ENCODE measurements at places on chromosomes 4 and X.

DNA sequence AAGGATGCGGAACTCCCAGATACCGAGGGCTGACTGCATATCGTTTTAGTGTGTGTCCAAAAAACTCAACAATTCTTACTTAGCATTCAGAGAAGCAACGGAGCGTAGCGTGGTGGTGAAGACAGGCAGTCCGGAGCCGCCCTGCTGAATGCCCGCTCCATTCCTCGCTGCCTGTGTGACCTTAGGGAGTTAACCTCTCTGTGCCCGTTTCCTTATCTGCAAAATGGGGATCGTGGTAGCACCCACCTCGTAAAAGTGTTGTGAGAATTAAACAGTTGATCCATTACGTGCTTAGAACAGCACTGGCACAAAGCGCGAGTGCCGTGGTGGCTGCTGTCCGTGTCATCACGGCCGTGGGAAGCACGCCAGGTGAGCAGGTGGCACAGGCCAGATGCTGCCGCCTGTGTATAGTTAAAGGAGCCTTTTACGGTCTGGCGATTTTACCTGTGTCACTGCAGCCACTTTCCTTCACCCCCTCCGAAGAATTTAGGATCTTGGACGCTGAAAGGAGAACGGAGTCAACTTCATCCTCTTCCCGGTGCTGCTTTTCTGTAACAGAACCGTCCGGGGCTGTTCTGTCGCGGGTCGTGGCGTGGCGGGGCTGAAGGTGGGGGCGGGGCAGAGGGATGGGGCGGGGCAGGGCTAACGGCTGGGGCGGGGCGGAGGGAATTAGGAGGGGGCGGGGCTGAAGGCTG, 885 bp downstream of the CCDC110 start:
- DNase-seq: no peak

- DNase-seq: no peak
These were observed 17.8 kb downstream of the ANXA3 start for GRCh38 chr4:78569306-78569821.

DNA sequence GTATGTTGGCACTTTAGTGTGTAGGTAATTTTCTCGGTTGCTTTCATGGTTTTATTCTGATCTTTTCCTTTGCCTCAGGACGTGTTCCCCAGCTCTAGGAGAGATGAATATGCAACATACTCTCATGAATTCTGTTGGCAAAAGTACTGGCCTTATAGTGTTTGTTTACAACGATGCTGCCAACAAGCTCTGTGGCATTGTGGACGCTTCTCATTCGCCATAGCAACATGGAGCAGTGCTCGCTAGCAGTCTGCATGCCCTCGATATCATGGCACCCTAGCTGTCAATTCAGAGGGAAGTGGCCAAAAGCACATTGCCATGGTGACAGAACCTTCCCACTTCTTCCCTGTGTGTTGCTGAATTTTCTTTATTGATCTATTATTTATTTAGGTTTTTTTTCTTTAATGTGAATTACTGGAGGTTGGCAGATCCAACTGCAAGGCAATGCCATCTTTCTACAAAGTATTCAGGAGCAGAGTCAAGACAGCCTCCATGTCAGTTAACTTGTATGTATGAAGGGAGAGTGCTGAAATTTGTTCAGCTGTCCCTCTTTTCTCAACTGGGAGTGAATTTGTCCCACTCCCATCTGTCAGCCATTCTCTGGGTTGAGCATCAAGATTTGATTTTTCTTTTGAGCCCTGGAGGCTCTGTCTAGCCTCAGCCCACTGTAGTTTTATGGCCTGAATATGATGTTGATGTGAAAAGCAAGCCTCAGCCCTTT, 224.9 kb upstream of the VCX3A start:
- DNase-seq: no peak

GRCh38 chr4:16187455-16187854, 38.8 kb downstream of the TAPT1 start:
- DNase-seq: no peak

DNA sequence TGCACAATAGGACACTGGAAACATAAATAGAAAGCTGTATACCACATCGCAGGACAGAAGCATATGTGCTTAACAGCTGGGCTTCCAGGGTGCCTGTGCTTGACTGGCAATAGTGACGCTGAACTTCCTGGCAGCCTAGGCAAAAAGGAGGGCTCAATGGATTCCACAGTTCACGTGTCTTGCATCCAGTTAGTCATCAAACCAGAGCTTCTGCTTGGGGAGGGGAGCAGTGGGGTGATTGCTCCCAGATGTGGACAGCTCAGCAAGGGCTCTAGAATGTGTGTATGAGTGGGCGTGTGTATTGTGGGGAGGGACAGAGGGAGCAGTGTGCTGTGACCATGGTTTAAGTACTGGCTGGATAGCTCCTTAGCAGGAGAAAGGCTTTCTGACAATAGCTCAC, 2.3 kb downstream of the PRRG3 start:
- DNase-seq: no peak

DNA sequence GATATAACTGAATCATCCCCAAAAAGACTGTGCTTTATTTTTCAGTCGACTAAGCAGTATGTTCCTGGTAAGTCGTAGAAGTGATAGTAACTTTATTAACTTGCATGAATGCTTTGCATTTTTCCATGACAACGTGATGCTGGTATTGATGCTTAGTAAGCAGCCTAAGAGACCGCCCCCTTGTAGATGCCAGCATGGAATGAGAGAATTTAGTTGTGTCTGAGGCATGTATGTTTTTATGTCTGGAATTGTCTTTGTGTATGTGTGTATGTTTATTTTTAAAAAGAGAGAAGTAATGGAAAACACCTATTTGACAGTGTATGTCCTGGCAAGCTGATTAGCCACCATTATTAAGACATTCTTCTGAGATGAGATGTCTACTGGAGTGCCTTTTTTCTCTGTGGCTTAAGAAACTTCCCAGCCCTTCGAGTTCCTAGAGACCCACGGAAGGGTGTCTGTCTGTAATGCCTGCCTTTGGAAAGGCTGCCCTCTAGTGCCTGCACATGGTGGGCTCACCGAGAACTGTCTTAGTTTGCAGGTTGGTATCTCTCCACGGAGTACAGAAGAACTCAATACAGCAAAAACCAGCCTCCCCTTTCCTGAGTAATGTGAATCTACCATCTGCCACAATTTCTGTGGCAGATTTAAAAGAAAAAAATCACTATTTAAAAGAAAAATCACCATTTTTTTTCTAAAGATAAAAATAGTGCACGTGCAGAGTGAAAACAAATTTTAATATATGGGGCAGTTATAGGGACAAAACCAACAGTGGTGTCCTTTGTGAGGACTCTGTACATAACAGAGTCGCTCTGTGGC, 85.9 kb downstream of the AASDH start:
- DNase-seq: peak; percentile 69

GRCh38 chr4:150970685-150971151, 44.4 kb downstream of the LRBA start:
- DNase-seq: no peak

DNA sequence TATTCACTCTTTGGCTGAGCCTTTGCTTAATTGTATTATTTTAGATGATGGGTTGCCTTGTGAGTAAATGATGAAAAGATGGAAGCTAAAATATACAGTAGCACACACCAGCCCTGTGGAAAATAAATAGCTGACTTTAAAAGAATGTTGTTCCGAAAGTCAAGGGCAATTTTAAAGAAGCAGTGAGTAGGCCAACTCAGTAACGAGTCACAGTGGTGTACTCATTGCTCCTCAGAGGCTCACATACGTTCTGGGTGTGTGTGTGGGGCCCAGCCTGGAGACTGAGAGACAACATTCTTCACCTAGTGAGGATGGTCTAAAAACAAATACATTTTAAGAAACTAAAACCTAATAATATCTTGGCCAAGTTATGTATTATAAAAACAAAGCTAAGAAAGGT, 640.3 kb downstream of the TRIML1 start:
- no peak for DNase-seq

GRCh38 chr4:23930750-23931488, 41.1 kb upstream of the PPARGC1A start:
- no peak for DNase-seq

- DNase-seq: no peak
These were observed 7.7 kb downstream of the LUZP4 start for GRCh38 chrX:115297189-115297588.

GRCh38 chrX:43493756-43494155, 162.3 kb upstream of the MAOA start:
- DNase-seq: no peak

DNA sequence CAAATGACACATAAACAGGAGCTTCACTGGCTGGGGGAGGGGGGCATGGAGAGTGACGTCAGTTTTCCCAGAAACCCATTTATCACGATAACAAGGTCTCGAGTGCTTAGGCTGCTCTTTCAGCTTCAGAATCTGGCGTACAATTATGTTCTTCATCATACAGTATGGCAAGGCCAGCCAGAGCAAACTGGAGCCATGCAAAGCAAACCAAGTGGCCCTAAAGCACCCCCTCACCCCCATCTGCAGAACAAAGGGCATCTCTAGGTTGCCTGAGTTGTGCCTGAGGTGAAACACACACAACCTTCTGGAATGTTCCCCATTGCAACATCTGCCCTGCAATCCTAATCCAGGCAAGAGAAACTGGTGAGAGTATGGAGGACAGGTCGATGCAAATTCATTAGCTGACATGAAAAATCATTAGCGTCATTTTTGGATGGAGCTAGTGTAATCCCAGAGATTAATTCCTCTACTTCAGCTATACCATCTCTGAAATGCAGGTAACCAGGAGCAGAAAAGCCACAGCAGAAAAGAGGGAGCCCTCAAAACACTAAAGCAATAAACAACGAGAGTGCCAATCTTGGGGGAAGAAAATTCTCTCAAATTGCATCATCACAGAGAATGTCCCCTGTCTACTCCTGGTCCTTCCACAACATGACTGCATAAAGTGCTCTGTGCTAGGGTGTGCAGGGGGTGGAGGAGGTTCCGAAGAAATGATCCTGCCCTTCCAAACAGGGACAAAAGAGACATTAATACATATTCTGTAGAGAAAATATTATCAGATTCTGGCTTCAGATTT, 1.8 kb downstream of the SEPTIN6 start:
- DNase-seq: peak; percentile 79

GRCh38 chrX:39877905-39878304, 219.9 kb downstream of the BCOR start:
- DNase-seq: no peak

DNA sequence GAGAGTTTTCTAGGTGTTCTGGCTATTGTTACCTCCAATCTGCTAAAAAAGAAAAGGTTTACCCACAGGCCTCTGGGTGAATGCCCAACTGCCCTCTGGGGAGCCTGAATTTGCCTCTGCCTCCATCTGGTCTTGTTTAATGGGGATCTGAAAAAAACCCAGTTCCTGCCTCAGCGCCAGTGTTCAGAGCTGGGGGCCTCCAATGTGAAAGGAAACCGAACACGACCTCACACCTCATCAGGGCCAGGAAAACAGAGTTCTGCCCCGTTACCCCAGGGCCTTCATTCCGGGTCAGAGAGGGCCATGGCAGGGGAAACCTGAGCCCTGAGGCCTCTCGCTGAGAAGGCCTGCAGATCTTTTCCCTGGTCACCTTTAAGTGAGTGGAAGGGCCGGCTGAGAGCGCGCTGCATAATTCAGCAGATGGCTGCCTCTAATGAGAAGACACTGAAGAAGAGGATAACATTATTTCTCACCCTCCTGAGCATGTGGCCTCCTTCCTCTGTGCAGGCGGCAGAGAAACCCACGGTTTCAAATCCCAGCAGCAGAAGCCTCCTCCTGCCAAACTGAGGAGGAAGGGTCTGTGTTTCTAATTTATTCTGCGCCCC, 6.8 kb downstream of the SEPTIN6 start:
- DNase-seq: peak; percentile 60

GRCh38 chr4:2273221-2273620, 11.3 kb upstream of the MXD4 start:
- DNase-seq: no peak

DNA sequence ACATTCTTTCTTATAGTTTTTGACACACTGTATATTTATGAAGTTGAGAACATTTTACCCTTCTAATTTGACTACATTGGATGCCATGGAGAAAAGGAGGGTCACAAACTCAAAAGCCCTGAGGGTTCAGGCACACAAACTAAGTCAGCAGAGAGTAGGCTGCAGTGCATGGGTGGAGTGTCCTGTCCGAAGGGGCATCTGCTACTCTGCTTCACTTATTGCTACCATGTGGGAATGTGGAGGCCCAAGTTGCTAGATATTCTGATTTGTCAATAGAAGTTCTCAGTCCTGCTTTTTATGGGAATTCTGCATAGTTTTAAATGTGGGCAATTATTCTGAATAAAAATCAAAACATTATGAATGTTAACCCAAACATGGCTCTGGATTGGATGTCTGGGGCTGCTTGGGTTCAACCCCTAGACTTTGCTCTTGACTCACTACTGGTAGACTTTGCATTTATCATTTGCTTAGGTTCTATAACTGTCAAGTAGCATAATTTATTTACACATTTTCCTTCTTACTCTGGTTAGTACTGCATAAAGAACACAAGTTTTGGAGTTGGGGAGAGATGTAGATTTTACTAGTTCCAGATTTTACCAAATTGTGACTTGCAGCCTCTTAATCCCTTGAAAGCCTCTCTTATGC, 255.1 kb downstream of the SPRY1 start:
- DNase-seq: no peak

GRCh38 chr4:53055274-53055673, 193.2 kb downstream of the RASL11B start:
- no peak for DNase-seq

- DNase-seq: no peak
These were observed 1093.0 kb upstream of the TENM3 start for GRCh38 chr4:181150191-181150590.

- DNase-seq: no peak
These were observed 82.1 kb downstream of the GUCY2F start for GRCh38 chrX:109399831-109400230.

DNA sequence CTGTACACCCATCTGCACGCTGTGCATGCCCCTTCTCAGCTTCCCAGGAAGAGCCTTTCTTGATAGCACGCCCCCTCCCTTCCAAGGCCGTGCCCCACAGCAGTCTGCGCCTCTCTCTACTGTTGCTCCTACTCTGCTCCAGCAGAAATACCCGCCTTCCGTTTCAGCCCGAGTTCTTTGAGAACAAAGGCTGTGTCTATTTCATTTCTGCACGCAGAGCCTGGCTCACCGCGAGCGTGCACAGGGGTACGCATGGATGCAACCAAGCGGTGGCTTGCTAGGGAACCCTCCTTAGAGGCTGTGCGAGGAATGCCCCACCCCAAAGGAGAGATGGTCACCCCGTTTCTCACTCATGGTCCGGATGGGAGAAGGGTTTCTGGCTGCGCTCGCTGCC, 485 bp downstream of the AADAT start:
- no peak for DNase-seq

DNA sequence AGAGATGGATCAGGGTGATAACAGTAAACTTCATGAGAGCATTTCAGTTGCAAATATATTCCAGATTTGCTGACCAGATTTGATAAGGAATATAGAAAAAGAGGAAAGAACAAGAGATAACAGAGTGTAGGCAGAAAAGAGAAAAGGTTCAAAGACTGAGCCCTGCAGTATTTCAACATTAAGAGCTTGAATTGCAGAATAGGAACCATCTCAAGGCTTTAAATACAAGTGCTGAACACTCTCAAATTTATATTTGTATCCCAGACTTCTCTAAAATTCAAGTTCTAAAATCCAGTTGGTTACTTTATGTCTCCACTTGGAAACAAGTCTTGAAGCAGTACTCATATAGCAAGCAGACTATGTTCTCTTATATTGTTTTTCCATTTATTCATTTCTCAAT, 9.7 kb upstream of the MYOZ2 start:
- no peak for DNase-seq

GRCh38 chr4:77861495-77861894, 1.1 kb upstream of the MRPL1 start:
- no peak for DNase-seq

Data from activated T-cell treated with anti-CD3 and anti-CD28 coated beads, Interleukin-2, amount 50 U/mL, for 24 hours (primary cell).